ENCODE measurements at places on chromosomes 1 and 21. TPM values are rescaled to one million over a fixed set of nuclear protein-coding genes. Genes with fewer than 3 reads are reported as not detected.

Gene MSH4
- under 0.01 TPM for total RNA-seq

GRCh38 chr1:156815961-156816422, 656 bp downstream of the SH2D2A start:
- no peak for DNase-seq

Gene KCNK1
- 4.7 TPM for total RNA-seq

Gene FAM177B
- not detected for total RNA-seq

GRCh38 chr1:62508187-62508758, 71.4 kb downstream of the USP1 start:
- DNase-seq, result peak; percentile 46

- DNase-seq, result no peak
These were observed 9.5 kb upstream of the IL24 start for GRCh38 chr1:206887701-206888100.

Gene ELOVL1
- 35.9 TPM for total RNA-seq

GRCh38 chr1:81725823-81726222, 74.9 kb upstream of the ADGRL2 start:
- no peak for DNase-seq

Data from osteoblast (primary cell).